ENCODE measurements at places on chromosomes 16 and 17.

GRCh38 chr16:68696514-68696913 is 40.6 kb upstream of the CDH1 start:
- no peak for DNase-seq

DNA sequence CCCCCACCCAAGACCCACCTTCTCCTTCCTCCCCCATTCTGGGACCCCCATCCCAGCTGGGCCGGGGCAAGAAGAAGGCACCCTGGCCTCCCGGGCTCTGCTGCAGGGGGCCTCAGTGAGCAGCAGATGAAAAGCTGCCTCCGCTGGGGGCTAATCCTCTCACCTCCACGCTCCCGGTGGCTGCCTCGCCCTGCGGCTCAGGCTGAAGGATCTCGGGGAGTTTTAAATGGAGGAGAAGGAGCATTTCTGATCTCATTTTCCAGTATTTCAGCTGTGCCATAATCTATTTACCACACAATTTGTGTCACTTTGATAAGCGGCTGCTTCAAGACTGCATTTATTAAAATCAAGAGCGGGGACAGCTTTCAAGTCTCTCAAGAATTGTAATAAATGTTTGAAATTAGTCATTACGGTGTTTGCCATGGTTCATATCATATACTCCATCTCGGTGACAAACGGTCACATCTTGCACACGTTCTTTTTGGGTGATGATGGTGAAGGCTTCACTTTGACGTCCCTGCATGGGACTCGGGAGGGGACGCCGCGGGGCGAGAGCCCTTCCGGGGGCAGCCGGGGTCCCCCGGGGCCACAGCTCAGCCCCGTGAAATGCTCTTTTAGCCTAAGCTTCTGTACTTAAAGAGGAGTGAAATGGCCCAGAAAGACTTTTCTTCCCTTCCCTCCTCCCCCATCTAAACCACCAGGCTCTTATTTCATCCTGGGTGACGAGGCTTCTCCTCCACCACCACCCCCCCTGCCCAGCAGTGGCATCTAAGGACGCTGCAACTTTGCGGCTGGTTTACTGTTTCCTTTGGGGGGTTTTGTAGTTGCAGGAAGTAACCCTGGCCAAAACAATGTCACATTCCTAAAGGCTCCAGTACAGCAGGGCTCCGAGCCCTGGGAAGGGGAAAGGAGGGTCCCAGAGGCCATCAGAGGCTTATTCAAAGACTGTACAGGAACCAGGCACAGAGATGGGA is 313.1 kb upstream of the TNRC6C start:
- DNase-seq = no peak

- no peak for DNase-seq
Measured at GRCh38 chr16:3623642-3624041, 12.2 kb upstream of the SLX4 start.

DNA sequence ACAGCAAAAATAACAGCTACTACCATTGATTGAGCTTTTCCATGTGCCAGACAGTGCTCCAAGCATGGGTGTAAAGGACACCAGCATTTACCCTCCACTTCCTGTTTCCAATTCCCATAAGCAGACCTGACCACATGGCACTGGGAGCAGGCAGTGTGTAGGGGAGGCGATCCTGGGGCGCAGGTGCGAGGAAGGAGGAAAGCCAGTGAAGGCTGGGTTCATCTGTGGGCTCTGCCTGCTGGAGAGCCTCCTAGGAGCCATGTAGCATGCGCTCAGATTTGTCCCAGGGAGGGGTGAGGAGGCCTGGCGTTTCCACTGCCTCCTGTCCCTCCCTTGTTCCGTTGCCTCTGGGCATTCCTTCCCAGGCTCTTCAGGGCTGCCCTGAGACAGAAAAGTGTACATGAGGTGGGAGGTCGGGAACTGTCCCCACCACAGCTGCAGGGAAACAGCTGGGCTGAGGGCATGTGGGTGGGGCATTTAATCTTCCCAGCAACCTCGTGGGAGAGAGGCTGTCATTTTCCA is 56.6 kb downstream of the SNX20 start:
- DNase-seq = no peak

GRCh38 chr17:27958708-27959381 is 65.7 kb upstream of the LYRM9 start:
- DNase-seq = no peak

- DNase-seq = no peak
Measured at GRCh38 chr16:49491771-49492761, 118.5 kb downstream of the C16orf78 start.

DNA sequence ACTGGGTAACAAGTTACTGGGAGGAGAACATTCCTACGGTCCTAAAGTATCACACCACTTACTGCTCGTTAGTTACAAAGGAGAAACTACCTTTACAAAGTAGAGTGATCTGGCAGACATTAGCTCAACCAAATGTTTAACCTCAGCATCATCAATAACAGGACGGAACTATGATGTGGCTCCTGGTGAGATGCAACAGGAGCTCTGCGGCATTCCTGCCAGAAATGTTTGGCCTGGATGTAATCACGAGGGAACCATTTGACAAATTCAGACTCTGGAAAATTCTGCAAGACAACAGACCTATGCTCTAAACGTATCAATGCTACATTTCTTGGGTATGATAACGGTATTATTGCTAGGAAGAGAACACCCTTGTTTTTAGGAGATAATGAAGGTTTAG is 80.4 kb downstream of the MRM3 start:
- no peak for DNase-seq

GRCh38 chr17:52776234-52776633 is 617.7 kb upstream of the CA10 start:
- DNase-seq = no peak

GRCh38 chr17:40551879-40552768 is 13.1 kb downstream of the CCR7 start:
- DNase-seq = no peak

- no peak for DNase-seq
Measured at GRCh38 chr16:27210174-27210573, 6.8 kb downstream of the KDM8 start.

- DNase-seq = no peak
Measured at GRCh38 chr17:50956409-50956749, 90.2 kb upstream of the TOB1 start.

GRCh38 chr17:36212272-36212605 is 1.4 kb downstream of the CCL4L2 start:
- DNase-seq = no peak

Data from NCI-H1048 (cell line).